ENCODE measurements at places on chromosomes 2 and 18.

DNA sequence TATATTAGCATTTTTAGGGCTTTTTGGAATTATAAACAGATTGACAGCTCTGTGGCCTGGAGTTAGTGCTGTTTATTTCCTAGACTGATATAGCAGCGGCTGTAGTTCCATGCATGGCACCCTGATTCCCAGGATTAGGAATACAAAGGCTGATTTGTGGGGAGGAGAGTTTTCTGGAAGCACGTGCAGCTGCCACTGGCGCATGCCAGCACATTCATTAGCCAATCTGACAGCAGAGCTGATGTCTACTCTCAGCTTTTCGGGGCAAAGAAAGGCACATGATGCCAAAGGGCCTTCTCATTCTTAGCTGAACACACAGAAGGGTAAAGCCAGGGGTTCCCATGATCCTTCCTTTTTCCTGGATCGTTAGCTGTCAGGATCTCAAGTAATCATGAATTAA, 45.7 kb upstream of the RAPH1 start:
- no peak for DNase-seq

DNA sequence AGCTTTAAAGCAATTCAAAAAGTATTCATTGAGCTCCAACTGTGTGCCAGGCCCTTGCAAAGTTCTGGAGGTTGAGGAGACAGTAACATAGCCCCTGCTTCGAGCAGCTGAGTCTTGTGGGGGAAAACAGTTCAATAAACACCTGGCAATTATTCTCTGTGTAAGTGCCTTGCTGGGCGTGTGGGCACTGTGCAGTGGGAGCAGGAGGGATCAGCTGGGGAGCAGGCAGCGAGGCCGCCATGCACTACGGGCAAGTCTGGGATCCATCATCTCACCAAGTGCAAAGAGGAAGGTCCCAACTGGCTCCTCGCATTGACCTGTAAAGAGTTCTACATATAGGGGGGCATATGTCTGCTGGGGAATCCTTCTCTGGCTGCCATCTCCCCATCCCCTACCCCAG, 342.2 kb upstream of the HS6ST1 start:
- no peak for DNase-seq

GRCh38 chr2:171490577-171490976, 31.7 kb upstream of the CYBRD1 start:
- DNase-seq = no peak

- DNase-seq = no peak
These were observed 13.6 kb downstream of the EML4 start for GRCh38 chr2:42182654-42183308.

DNA sequence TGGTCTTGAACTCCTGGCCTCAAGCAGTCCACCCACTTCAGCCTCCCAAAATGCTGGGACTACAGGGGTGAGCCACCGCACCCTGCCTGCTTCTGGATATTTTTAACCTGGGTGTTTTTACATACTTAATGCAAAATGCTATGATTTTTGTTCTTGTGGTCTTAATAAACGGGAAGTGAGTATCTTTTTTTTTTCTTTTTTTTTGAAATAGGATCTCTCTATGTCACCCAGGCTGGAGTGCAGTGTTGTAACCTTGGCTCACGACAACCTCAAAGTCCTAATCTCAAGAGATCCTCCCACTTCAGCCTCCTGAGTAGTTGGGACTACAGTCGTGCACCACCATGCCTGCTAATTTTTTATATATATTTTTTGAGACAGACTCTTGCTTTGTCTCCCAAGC, 19.2 kb upstream of the ASXL2 start:
- no peak for DNase-seq

DNA sequence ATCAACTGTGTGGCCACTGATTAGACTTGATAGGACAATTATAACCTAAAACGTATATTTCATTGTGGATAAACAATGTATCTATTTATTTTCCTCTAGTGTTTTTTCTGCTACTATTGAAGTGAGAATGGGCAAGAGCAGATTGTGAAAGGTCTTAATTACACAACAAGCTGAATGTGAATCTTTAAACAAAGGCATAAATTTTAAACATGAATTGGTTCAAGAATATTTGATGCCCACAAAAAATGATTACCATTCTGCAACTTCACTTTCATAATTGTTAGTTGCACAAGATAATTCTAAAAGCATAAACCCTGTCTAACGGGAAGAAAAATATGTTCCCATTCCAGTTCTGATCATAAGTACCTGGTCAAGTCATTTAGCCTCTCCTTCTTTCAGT, 285.6 kb downstream of the GULP1 start:
- DNase-seq = no peak

GRCh38 chr18:34281290-34281689, 56.6 kb upstream of the NOL4 start:
- DNase-seq = no peak

DNA sequence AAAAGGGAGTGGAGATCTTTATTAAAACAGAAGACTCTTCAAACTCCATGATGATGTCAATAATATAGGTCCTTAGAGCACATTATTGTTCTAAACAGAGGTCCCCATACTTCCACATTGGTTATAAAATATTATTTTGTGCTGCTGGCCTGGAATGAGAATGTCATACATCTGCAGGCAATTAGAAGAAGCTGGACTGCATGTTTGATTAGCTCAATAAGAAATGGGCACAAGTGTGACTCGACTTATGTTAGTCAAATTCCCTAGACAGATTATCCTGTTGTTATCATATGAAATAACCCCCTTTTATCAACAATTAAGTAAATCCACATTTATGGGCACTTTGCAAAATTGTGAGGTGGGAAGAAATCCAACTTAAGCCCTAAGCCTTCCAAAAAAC, 8.8 kb downstream of the EFEMP1 start:
- no peak for DNase-seq
